Cardiac septum (tissue), 1 donor: ENCODE measurements at places on chromosomes 5 and 9. TPM values are rescaled to one million over a fixed set of nuclear protein-coding genes. Genes with fewer than 3 reads are reported as not detected.

- no peak for DNase-seq
These were observed 19.4 kb upstream of the C1QTNF3 start for GRCh38 chr5:34062419-34062818.

FOXD4L6 gene
- not detected for total RNA-seq

TRIP13 gene
- 0.57 TPM for total RNA-seq

GRCh38 chr9:79962836-79963235 lies 391.1 kb downstream of the TLE4 start:
- DNase-seq = no peak

DNA sequence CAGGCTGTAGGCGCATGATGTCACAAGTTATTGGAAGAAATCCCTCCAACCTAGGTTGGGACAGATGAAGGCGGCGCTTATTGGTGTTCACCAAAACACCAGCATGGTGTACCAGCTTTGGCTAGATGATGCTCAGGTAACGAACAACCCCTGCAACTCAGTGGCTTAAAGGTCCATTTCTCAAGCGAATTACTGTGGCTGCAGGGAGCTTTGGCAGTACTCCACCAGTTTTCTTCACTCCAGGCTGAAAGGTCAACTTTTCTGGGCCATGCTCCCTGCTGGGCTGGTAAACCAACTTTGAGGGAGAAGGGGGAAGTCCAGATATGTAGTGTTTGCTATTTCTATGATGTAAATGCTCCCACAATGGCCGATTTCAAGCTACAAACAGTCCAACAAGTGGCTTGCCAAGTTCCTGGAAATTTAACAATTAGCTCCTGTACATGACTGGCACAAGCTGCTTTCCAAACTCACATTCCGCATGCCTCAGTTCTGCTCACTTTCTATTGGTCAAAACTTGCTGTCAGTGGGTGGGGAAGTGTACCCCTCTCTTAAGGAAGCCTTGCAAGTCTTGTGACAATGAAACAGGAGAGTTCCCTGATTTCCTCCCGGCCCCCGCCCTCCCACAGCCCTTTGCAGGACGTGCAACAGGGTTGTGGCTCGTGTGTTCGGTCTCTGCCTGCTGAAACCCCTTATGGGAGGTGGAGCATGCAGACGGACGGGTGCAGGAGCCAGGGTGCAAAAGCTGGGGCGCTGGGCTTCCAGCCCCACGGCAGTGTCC lies 588 bp upstream of the ZBED3 start:
- no peak for DNase-seq

- DNase-seq = no peak
These were observed 57.7 kb downstream of the COMMD10 start for GRCh38 chr5:116142495-116142894.

DNA sequence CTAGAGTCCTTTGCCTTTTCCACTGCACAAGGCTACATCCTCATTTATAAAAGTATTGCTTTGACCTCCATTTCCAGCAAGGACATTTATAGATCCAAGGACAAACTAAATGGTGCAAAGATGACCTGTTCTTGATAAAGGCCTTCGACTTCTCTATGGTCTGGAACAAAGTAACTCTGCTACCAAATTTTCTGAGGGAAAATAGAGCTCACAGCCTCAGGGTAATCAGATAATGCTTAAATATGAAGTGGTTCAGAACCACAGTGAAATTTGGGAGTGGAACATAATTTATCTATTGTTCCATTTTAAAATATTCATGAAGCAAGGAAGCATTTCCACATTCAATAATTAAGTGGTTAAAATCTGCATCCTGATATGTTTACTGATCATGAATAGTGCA lies 137.5 kb downstream of the TTLL11 start:
- DNase-seq = no peak

DNA sequence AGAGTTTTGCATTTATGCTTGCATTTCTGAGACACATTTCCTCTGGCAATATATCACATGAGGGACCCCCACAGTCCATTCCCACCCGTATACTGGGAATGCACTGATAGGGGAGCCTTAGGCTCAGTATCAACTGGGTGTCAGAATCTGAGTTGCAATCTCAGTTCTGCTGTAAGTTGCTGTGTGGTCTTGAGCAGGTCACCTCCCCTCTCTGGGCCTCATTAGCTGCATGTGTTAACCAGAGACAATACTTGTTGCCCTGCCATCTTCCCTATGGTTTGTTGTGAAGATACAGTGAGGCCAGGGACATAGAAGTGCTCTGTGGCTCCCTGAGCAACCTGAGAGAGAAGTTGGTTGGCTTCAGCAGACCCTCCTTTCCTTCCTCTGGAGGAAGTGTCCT lies 55.7 kb upstream of the TGFBR1 start:
- no peak for DNase-seq

- DNase-seq = no peak
These were observed 368.7 kb downstream of the EBF1 start for GRCh38 chr5:158731014-158731413.

SLC25A2 gene
- total RNA-seq = not detected

DAB2 gene
- total RNA-seq = 28.7 TPM

DNA sequence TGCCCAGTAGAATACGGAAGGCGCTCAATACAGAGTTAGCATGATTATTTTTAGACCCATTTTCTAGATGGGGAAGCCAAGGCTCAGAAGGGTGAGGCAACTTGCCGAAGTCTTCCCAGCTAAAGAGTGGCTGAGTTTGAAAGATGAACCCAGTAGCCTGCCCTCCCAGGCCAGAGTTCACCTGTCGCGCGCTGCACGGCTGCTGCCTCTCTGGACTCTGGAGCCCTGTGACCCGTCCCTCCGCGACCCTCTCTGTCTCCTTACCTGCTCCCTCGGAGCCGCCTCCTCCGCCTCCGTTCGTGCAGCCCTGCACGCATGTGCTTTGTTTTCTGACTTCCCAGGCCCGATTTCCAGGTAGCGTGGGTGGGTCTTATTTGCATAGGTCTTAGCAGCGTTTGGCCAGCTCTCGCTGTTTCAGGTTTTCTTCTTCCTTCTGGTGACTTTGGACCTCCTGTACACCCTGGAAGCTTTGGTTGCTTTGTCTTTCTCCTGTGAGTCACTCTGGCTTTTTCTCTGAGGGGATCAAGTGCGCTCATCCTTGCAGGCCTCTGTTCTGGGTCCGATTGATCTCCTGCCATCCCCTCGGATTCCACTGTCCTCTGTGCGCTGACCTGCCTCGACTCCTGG lies at the start of gene RNF183:
Gene RNF183 (minus strand): TSS at position 585 of the 627 bp plus-strand sequence. CDS start 5,192 bp downstream, outside the sequence.
- DNase-seq = no peak

GRCh38 chr5:62650197-62650596 lies 71.6 kb downstream of the LRRC70 start:
- no peak for DNase-seq

DNA sequence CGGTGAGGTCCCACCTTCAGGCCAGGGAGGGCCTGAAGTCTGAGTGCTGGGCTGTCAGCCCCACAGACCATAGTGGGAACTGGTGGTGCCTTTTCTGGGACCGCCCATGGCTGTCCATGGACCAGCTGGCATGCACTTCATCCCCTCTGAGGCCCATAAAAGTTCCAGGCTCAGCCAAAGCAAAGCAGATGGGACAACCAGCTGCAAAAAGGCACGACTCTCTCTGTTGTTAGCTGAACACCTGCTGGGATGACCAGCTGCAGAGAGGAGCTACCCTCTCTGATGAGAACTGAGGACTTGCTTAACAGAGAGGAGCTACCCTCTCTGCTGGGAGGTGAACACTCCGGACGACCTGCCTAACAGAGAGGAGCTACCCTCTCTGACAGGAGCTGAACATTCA lies 844.3 kb upstream of the DMAC1 start:
- DNase-seq = no peak

LCN1 gene
- total RNA-seq = not detected

DNA sequence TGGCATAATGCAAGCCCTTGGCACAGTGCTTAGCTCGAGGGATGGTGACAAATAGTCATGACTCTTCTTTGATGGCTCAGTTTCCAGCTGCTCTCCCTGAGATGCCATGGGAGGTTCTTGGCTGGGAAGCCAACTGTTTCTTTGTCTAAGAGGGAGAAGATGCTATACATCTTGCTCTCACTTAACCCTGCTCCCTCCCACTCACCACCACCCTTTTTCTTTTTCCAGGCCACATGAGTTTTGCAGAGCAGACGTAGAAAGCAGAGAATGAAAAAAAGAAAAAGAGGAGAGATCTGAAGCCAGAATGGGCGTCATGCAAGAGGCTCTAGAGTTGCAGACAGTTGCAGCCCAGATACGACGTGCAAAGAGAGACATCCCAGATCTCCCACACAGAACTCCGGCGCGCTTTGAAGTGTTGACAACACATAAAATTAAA lies 160.5 kb downstream of the FGF18 start:
- DNase-seq = peak; percentile 77

KCTD16 gene
- 0.08 TPM for total RNA-seq

DNA sequence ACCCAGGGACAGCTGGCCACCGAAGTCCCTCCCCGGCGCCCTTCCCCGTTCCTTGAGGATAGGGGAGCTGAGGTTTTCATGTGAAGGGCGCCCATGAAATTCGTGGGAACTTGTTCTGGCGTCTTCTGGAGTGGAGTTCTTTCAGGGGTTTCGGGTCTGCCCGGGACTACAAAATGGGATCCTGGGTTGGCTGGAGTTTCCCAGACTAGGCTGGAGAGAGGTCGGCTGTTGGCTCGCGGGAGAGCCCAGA lies 3.6 kb upstream of the RGMB start:
- DNase-seq = no peak

- no peak for DNase-seq
These were observed 417.4 kb downstream of the CETN3 start for GRCh38 chr5:89992201-89992600.

DNA sequence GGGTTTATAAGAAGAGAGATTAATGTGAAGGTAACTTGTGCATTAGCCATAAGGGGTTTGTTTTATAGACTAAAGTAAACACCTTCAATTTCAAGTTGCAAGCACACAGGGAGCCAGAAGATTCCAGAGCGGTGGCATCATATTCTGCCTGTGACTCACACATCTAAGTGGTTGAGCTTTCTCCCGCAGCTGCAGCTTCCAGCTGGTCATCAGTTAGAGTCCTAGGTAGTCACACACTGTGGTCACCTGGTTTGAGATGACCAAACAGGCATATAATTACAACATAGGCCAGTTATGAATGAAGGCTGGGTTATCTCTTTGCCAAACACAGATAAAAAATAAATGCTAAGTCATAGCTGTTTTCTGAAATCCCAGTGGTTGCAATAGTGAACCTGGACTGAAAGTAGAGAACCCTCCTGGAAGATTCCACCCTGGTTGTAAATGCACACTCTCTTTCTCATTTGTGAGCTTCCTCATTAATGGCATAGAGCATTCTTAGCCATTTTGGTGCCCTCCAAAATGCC lies 171.3 kb downstream of the GDNF start:
- DNase-seq = no peak

DNA sequence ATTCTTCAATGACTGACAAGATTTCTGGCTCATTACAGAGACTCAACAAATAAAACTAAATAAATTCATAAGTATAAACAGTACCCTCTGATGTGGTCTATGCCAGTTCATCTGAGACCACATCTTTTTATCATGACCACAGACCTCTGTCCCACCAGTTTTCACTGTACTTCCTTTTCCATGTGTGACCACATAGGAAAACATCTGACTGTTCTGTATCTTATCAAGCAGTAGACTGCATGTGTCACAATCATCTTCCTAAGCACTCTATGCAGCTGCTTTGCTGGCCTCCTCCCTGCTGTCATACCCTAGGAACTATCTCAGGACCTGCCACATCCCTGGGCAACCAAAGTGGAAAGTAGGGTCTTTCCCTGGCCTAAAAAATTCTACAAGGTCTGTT lies 205.0 kb upstream of the ZNF462 start:
- DNase-seq = no peak

DNA sequence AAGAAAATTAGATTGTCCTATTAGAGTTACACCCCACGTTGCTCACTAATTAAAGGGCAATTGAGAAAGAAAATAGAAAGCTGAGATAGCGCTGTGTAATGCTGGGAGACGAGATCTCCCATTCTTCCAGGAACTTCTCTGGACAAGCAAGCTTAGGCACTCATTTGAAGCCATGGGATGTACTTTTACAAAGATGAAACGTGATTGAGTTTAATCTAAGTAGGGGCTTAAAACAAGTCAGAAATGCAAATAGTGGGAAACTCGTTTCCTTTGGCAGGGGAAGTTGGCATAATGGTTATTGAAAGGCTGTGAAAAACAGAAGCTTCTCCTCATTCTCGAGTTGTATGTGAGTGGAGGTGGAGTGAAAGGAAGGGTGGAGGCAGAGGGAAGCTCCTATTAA lies 3.7 kb downstream of the PRDM6 start:
- DNase-seq = no peak

ESM1 gene
- 0.81 TPM for total RNA-seq

IFNE gene
- total RNA-seq = not detected
